ENCODE measurements at places on chromosomes 1 and 21. TPM values are rescaled to one million over a fixed set of nuclear protein-coding genes. Genes with fewer than 3 reads are reported as not detected.

FCRL3 gene
- total RNA-seq, result 0.82 TPM

WNT9A gene
- total RNA-seq, result 0.30 TPM

OR4F16 gene
- total RNA-seq, result not detected

RBM11 gene
- total RNA-seq, result 0.84 TPM

CLDN17 gene
- not detected for total RNA-seq
